Activated CD4-positive, alpha-beta T cell treated with anti-CD3 and anti-CD28 coated beads for 24 hours (primary cell): ENCODE measurements at places on chromosomes 1 and 21.

DNA sequence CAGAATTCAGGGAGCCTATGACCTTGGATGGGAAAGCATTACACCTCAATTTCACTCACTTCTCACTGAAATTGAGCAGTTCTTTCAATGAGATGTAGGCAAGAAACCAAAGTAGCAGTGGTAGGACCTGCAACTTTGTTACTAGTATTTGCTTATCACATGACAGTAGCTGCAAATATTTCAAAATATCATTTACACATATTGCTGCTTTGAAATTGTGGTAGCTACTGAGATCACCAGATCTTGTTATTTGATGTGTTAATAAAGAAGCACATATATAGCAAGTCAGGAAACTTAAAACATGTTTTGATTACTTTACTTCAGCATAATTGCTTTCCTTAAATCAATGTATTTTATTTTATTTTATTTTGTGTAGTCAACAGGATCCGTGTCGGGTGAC lies 12.9 kb downstream of the LDLRAD2 start:
- DNase-seq: no peak

DNA sequence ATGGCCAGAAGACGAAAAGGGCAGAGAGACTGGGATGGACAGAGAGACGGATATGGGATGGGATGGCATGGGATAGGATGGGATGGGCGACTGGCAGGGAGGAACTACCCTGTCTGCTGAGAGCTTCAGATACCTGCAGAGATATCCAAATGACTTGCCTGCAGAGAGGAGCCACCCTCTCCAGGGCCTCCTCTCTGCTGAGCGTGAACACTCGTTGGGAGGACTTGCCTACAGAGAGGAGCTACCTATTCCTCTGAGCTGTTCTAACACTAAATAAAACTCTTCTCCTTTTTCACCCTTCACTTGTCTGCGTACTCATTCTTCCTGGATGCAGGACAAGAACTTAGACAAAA lies 67.1 kb upstream of the LRRN2 start:
- no peak for DNase-seq

GRCh38 chr1:30706528-30706927 lies 16.9 kb downstream of the MATN1 start:
- DNase-seq: no peak

- DNase-seq: no peak
Observed at GRCh38 chr1:193588311-193589082, 402.1 kb upstream of the B3GALT2 start.

DNA sequence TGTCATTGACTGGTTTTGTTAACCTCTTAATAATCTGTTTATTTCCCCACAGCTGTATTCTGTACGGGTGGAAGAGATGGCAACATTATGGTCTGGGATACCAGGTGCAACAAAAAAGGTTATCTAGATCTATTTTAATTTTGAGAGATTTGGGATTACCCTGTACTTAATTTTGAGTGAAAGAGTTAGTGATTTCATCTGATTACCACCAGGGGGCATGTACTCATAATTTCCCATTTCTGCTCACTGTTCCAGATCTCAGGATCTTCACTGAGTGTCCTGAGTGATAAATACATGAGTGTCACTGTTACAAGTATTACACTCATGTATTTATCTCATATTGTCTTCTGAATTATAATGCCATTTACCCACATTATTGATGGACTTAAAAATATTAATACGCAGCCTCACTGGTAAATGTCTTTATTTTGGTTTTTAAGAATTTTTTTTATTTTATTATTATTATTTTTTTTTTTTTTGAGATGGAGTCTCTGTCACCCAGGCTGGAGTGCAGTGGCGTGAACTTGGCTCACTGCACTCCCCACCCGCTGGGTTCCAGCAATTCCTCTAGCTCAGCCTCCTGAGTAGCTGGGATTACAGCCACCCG lies 27.4 kb downstream of the DTL start:
- DNase-seq: no peak

GRCh38 chr1:197890936-197891335 lies 11.5 kb upstream of the C1orf53 start:
- DNase-seq: no peak

DNA sequence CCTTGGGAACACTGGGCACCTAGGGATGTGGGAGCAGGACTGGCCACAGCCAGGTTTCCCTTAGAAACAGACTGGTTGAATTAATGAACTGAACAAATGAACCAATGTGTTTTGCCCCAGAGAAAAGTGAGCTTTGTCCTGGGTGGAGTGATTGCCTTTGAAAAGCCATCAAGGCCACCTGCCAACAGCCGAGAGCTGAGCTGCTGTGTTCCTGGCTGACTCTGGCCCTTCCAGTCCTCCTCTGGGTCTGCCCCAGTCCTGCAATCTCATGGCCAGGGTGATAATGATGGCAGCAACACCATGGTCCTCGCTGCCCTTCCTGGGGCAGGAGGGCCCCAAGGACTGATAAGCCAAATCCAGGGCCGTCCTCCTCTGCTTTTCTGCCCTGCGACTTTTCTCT lies 18.2 kb upstream of the GJA9 start:
- DNase-seq: no peak

DNA sequence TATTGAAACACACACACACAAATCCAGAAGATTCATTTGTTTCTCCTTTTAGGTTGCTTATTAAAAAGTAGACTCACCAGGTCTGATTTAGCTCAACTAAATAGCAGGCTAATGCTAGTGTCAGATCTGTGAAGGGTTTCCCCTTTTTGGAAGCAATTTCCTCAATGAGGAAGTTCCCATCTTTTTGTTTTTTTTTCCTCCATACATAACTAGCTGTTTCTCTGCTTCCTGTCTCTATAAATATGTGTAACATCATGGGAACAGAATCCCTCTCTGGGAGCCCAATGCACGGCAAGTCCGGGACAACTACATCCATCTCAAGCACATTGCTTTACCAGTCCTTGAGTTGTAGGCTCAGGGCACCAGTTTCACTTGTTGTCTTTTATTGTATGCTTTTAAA lies 1421.1 kb downstream of the PLA2G4A start:
- DNase-seq: no peak

DNA sequence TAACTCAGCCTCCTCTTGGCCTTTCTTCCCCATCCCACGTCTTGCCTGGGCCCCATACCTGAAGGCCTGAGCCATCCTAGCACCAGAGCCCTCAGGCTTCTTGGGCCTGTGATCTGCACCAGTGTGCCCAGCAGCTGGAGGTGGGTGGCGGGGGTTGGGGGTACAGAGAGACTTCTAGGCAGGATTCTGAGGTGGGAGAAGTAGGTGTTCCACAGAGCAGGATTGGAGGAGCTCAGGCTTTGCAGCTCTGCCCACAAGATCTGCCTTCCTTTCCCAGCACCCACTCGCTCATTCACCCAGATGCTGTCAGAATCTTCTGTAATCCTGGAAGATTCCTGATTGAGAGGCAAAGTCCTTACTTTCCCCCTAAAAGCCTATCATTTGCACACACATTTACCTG lies 10.0 kb upstream of the GJB5 start:
- no peak for DNase-seq

GRCh38 chr1:7432102-7432899 lies 338.8 kb upstream of the VAMP3 start:
- DNase-seq: no peak

DNA sequence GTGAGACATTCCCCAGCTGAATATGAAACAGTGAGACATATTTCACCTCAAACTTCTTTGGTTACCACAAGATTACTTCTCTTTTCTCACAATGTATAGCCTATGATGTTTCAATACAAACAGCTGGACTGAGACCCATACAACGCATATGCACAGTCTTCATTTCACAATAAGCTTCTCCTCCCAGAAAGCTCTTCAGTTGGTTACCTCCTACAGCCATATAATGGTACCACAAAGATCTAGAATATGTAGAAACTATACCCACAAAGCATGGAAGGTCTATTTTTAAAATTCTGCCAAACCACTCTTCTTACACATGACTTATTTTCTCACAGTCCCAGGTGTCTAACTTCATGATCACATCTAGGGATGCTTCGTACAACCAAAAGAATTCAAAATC lies 70.8 kb downstream of the JAK1 start:
- no peak for DNase-seq

- no peak for DNase-seq
Observed at GRCh38 chr1:56424744-56425493, 154.4 kb downstream of the PLPP3 start.

DNA sequence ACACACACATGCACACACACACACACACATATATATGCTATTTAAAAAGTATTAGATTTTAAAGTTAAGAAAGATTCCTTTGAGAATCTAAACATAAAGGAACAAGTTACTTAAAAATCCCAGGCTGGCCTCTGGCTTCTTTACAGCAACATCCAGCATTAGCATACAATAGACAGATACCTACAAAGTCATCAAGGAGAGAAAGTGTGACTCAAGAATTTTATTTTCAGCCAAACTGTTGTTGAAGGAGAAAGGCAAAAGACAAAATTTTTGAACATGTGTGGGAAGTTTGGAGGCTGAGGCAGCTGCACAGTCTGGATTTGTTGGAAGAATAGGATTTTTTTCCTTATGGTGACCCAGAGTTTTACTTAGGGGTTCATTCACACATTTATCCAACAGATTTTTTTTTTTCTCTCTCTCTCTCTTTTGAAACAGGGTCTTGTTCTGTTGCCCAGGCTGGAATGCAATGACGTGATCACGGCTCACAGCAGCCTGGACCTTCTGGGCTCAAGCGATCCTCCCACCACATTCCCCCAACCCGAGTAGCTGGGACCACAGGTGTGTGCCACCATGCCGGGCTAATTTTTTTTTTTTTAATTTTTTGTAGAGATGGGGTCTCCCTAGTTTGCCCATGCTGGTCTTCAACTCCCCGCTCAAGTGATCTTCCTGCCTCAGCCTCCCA lies 24.0 kb upstream of the SPOCD1 start:
- DNase-seq: no peak

DNA sequence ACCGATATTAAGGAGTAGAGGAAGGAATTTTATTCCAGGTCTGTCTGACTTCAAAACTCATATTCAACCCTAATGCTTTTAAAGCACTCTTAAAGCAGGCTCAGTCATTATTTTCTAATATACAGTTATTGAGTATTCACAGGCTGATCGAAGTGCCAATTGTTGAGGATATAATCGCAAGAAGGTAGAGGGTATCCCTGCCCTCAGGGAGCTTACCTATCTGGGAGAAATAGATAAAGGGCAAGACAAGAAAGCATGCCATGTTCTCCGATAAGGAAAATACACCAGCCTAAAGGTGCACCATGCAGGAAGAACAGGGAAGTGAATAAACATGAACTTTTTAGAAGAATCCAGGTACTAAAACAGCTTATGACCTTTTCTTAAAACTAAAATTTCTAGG lies 361.2 kb downstream of the SMYD3 start:
- no peak for DNase-seq

- DNase-seq: no peak
Observed at GRCh38 chr1:173164686-173165085, 42.4 kb downstream of the TNFSF4 start.

DNA sequence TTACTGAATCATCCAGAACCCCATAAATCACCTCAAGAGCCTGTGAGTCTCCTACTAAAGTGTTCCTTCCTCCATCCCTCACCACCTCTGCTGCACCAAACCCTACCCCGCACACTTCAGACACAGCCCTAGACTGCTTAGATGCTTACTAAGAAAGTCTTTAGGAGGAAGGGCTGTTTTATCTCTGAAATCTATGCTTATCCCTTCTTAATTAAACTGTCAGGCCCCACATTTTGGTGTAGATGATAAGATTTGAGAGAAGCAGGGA lies 216.8 kb upstream of the SGIP1 start:
- no peak for DNase-seq

DNA sequence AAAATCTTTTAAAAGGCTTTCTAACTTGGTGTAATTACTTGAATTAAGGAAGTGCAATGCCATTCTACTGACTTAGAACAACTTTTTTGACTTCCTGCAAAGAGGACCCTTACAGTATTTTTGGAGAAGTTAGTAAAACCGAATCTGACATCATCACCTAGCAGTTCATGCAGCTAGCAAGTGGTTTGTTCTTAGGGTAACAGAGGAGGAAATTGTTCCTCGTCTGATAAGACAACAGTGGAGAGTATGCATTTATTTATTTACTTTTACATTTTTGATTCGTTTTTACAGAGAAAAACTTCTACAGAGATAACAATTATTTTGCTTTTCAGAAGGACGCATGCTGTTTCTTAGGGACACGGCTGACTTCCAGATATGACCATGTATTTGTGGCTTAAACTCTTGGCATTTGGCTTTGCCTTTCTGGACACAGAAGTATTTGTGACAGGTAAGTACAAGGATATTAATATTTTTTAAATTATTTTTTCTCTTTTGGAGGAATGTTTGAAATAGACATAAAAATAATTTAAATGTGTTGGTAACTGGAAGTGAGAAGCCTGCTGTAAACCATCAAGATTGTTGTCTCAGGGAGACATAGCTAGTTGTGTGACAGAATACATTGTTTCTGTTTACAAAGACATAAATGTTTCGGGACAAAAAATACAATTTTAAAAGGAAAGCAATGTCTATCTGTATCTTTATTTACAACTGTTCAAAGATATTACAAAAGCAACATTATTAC lies at the start of gene PTPRC:
TSS of gene PTPRC (plus strand) at position 147 of the 742 bp plus-strand sequence. CDS start at position 376, 229 bp downstream.
- no peak for DNase-seq

GRCh38 chr1:229237320-229237719 lies 33.6 kb upstream of the RAB4A start:
- no peak for DNase-seq

GRCh38 chr1:107572674-107573211 lies 392.2 kb downstream of the VAV3 start:
- DNase-seq: no peak

DNA sequence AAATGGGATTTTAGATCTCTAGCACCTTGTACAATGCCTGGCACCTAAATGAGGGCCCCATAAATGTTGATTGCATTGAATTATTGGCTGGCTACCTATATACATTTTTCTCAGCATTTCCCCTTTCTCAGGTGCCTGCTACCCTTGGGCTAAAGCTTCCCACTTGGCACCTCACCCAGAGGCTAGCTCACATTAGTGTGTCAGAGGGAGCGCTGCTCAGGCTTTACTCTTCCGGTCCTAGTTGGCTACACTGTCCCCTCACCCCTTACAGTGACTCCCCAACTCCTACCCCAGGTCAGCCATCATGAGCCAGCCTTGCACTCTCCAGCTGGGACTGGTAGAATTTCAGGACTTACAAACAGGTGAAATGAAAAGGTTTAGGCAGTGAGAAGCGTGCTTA lies 9.5 kb downstream of the TRAF5 start:
- DNase-seq: no peak

- no peak for DNase-seq
Observed at GRCh38 chr1:84959294-84959693, 37.6 kb downstream of the MCOLN2 start.

DNA sequence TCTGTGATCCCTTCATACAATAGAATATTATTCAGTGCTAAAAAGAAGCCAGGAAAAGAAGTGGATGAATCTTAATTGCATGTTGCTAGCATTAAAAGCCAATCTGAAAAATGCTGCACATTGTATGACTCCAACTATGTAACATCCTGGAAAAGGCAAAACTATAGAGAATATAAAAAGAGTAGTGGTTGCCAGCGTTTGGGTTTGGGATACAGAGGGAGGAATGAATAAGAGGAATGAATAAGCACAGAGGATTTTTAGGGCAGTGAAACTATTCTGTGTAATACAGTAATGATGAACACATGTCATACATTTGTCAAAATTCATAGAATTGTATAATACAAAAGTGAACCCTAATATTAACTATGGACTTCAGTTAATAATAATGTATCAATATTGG lies 42.5 kb downstream of the GPR88 start:
- no peak for DNase-seq
